ENCODE measurements at places on chromosomes 6 and 20. TPM values are rescaled to one million over a fixed set of nuclear protein-coding genes. Genes with fewer than 3 reads are reported as not detected.

Gene RHAG
- total RNA-seq, result not detected

Gene MYMX
- total RNA-seq, result not detected

Gene OARD1
- total RNA-seq, result 11.9 TPM

Gene STMND1
- not detected for total RNA-seq

Gene MLIP
- 0.32 TPM for total RNA-seq

Gene OPRL1
- 0.52 TPM for total RNA-seq

Gene SAMD3
- total RNA-seq, result 0.39 TPM

Gene TXLNB
- total RNA-seq, result 1.1 TPM

Gene NCOA5
- 12.9 TPM for total RNA-seq

Gene GSTA3
- total RNA-seq, result not detected

Gene TTLL9
- 0.26 TPM for total RNA-seq

Gene DAAM2
- 59.9 TPM for total RNA-seq

Gene NKX2-4
- not detected for total RNA-seq

Gene KIF6
- 0.78 TPM for total RNA-seq

Gene KCNB1
- total RNA-seq, result 6.1 TPM

Gene OXT
- not detected for total RNA-seq

Gene PRPF6
- 57.6 TPM for total RNA-seq

Gene BIRC7
- not detected for total RNA-seq

Gene LPIN3
- total RNA-seq, result 11.5 TPM

Gene FERMT1
- total RNA-seq, result 3.9 TPM

Gene PREX1
- total RNA-seq, result 10.9 TPM

Gene SLC52A3
- not detected for total RNA-seq

Gene DIDO1
- 44.0 TPM for total RNA-seq

All from articular chondrocyte of knee joint (primary cell).